Fibroblast of skin of left quadriceps (primary cell): ENCODE measurements at places on chromosomes 4 and X.

- DNase-seq = no peak
Observed at GRCh38 chrX:101736651-101737050, 77.0 kb upstream of the ARMCX2 start.

DNA sequence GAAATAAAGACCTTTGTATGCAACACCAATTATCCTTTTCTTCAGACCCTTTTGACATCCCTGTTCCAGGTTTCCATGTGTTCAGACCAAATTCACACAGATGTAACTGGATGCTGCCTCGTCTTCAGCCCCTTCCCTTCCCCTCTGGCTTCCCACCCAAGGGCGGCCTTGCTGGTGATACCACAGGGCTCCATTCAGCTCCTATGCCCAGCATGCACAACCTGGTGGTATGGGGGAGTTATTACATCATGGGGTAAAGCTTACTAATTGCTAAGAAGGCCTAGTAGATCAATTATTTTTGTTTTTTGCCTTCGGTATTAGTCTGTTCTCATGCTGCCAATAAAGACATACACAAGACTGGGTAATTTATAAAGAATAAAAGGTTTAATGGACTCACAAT, 317.0 kb upstream of the CXXC4 start:
- no peak for DNase-seq

DNA sequence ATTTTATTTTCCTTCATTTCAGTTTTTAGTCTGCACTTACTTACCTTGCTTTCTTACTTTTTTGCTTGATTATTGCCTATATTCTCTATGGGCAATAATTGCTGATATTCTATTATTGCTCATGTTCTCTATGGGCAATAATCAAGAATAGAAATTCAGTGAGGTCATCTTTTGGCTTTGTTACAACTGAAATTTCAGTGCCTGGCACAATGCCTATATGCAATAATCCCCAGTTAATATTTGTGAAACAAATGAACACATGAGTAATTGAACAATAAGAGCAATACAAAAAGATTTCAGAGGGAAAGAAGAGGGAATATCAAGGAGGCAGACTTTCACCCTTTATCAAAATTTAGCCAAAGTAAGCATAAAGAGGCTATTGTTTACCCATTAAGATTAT, 48.6 kb upstream of the ARSJ start:
- no peak for DNase-seq

- no peak for DNase-seq
Observed at GRCh38 chr4:7803992-7804755, 135.5 kb downstream of the AFAP1 start.

DNA sequence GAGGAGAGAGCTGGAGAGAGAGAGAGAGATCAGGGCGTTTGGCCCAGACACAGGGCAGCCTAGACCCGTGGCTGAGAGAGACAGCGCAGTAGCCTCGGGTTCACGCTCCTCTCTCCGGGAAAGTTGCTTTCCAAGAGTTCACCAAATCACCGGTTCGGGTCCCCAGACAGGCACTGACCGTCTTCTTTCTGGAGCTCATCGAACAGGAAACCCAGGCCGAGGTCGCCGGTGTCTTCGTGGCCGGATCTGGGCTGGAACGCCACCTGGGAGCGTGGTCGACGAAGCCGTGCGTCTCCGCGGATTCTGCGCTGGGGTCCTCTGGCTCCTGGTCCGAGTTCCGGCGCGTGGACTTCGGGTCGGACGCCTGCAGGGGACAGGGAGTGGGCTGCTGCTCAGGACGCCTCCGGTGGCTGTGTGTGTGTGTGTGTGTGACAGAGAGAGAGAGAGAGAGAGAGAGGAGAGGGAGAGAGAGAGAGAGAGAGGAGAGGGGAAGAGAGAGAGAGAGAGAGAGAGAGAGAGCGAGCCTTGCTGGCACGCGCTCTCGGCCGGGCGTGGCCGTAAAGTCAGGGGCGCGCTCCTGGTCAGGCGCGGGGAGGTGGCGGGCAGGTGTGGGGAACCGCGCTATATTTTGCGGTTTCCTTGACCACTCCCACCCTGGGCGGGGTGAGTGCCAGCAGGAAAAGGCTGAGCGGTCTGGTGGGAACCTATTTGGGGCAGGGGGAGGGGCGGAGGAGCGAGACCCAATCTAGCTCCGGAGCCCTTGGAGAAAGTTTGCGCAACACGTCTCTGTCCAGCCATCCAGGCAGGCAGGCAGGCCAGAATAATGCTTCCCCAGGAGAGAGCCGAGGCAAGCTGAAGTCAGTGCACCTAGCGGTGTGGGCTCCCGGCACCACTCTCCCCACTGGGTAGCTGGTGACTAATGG, 62.1 kb downstream of the RHOXF2B start:
- no peak for DNase-seq

DNA sequence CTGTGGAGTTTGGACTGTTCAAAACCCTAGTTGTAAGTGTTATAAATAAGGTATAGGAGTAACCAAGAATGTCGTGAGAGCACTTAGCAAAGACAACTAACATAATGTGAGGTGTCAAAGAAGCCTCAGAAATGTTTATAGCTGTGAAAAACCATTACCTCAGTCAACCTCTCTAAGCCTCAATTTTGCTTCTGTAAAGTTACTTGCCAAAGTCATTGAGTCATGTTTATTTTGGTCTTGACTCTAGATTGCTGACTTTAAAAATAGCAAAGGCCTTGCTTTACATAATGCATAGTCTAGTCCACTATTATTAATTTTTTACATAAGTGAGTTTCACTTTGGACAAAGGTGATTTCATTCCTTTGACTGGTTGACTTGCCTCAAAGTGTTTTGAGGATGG, 257.6 kb upstream of the CXXC4 start:
- DNase-seq = no peak

DNA sequence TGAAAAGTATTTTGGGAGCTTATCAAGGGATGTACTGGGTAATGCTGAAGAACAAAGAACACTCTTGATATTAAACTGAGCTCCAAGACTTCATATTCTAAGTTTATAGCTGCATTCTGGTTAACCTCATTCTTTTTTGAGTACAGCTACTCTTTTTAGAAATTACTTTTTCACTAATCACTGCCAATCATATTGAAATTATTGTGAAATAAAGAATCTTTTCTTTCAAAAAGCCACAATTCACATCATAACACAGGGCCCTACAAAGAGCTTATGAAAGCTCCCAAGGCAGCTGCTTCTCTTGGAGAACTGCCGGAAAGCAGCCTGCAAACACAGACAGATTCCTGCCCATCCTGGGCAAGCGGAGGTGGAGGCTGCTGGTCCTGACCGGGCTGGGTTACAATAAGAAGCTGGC, 121.4 kb downstream of the RNF150 start:
- no peak for DNase-seq

- DNase-seq = no peak
Observed at GRCh38 chr4:152062936-152063620, 302.3 kb upstream of the GATB start.

DNA sequence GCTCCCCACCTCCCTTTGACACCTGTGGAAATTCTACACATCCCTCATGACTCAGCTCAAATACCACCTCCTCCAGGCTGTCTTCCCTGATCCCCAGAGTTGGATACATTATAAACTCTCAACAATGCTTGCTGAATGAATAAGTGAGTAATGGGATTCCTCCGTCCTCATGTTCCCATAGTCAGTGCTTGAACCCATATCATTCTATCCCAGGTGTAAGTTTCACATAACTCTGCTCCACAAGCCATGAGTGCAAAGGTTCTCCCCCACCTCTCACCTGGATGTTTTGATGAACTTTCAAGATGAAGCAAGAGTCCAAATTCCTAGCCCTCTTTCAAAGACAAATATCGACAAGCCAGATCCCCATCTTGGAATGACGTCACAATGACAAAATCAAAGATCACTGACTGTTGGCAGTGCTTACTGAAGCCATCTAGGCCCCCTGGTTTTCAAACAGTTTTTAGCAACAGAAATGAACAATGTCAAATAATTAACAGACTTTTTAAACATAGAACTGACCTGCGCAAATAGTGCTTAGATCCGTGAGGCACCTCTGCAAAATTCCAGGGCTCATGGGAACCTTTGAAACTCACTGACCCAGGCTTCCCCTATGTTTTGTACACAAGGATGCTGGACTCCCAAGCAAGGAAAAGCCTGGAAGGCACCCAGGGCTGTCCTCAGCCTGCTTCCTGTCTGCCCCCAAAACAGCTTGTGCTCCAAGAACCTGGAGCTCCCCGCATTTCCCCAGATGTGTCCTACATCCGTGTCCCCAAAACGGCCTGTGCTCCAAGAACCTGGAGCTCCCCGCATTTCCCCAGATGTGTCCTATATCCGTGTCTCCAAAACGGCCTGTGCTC, 4.0 kb downstream of the SLC2A9 start:
- DNase-seq = no peak

GRCh38 chr4:158724637-158725036, 1.4 kb upstream of the PPID start:
- DNase-seq = no peak

DNA sequence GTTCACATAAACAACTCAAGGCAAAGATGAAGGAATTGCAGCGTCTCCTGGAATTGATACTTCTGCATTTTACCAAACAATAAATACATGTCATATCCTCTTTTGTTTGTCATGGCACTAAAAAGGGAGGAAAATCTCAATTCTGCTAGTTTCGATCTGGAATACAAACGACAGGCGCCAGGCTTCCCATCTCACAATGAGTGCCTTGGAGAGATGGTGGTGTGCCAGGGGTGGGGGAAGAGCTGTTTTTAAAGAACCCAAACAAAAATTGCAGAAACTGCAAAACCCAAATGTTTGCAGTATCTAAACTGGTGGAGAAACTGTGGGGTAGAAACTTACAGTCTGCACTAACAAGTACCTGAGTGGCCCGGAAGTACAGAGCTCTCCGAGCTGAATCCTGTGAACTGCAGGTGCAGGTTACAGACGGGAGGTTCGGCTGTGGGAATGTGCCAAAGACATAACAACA, 53.0 kb upstream of the KLF3 start:
- no peak for DNase-seq

DNA sequence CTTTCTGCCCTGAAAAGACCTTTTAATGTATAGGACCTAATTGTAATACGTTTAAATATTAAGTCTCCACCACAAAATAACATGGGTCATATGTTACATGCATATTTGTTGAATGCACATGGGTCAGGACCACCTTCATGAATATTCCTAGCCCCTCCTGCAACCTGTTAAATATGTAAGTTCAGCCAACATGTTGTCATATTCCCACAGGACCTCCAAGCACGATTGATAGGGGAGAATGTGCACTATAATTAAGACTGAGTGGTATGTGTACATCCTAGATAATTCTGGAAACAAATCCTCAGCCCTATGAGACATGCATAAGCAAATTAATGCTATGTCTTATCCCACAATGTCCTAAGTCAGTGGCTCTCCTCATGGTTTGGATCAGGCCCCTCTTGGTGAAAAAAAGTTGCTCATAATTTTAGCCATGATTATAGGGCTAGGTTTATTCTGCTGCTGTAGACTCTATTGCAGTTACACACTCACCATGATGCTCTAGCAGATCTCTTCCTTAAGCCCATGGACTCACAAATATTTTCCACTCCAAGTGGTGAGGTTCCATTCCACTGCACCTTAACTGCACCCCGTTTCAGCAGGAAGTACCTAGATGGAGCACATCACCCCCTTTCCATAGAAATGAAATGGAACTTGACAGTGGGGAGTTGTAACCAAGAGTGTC, 10.2 kb downstream of the TIGD2 start:
- DNase-seq = no peak

- no peak for DNase-seq
Observed at GRCh38 chrX:132058975-132059374, 35.9 kb downstream of the STK26 start.

DNA sequence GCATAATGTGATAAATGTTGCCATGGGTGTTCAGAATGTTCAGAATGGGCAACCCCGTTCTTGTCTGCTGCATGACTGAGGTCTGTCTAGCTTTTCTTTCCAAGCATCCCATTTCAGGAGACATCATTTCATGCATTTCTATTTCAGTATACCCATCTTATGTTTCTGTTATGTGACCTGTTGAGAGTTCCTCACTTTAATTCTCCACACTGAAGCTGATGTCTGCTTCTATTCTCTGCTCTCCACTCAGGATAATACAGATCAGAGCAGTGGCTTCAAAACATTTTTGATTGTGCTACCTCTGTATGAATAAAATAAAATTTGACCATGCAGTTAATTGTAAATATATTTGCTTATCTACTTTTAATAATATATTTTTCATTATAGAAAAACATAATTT, 398.6 kb downstream of the ARHGAP24 start:
- no peak for DNase-seq

DNA sequence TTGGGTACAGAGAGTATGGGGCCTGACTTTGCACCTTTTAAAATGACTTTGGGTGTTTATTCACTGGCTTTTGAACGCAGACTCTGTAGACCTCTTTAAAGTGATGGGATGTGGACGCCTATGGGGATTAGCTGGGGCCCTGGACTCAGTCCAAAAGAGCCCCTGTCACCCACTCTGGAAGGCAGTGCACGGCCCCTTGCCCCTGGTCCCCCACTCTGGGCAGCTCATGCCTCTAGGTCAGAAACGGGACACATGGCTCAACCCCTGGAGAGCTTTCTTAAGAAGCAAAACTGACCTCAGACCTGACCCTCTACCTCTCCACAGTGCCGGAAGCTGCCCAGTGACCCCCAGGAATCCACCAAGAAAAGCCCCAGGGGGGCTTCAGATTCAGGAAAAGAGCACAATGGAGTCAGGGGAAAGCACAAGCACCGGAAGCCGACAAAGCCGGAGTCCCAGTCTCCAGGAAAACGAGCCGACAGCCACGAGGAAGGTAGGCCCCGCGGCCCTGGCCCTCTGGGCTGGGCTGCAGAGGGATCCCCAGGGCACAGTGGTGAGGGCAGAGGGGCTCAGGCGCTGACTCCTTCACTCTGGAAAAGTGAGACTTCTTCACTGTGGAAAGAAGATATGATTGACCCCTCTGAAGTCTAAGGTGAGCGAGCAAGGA, 38.4 kb downstream of the BCORL1 start:
- no peak for DNase-seq
